ENCODE measurements at places on chromosomes 2 and 18. TPM values are rescaled to one million over a fixed set of nuclear protein-coding genes. Genes with fewer than 3 reads are reported as not detected.

RBMS1 gene
- 80.0 TPM for polyA plus RNA-seq

HOXD12 gene
- polyA plus RNA-seq = not detected

DNA sequence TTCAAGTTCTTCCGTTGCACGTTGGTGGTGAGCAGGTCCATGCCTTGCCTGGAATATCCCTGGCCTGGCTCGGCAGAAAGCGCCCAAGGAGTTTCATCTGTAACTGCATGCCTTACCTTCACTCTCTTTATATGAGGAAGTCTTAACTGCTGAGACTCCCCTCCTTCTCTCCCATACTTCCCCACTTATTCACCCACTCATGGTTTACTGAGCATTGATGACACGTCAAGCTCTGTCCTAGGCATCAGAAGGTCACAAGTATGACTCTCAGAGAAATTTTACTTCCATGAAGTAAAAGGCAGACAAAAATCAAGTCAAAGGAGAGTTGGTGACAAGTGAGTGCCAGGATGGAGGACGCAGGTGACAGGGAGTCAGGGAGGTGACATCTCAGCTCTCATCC lies 68.2 kb downstream of the TBC1D8 start:
- no peak for DNase-seq

DNA sequence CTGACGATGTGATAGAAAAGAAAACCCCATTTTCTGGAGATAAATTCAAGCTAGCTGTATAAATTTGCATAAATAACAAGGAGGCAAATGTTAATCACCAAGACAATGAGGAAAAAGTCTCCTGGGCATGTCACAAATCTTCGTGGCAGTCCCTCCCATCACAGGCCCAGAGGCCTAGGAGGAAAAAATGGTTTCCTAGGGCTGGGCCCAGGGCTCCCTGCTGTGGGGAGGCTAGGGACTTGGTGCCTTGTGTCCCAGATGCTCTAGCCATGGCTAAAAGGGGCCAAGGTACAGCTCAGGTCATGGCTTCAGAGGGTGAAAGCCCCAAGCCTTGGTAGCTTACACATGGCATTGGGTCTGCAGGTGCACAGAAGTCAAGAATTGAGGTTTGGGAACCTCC lies 134.6 kb downstream of the CABLES1 start:
- no peak for DNase-seq

- no peak for DNase-seq
These were observed 26.6 kb upstream of the SLC14A2 start for GRCh38 chr18:45588376-45589355.

TXNDC2 gene
- not detected for polyA plus RNA-seq

VIT gene
- not detected for polyA plus RNA-seq

GRCh38 chr2:240997141-240997855 lies 1.1 kb upstream of the SNED1 start:
- DNase-seq = no peak

DNA sequence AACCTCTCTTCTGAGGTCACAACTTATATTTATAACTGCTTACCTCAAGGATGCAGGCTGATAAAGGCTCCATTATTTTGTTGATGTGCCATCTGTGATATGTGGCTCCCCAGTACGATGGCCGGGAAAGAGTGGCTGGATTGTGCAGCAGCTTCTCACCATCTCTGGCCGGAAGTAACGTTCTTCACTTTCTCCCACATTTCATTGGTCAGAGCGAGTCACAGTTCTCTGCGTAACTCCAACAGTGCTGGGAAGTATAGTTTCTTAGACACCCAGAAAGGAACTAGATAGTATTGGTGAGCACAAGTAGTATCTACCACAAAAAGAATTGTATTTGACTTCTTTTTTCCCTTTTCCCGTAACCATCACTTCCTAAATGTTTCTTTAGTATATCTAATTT lies 28.7 kb downstream of the ZSWIM2 start:
- no peak for DNase-seq

SOX11 gene
- polyA plus RNA-seq = not detected

ZBTB7C gene
- not detected for polyA plus RNA-seq

GRCh38 chr2:11750917-11751316 lies 4.5 kb downstream of the LPIN1 start:
- DNase-seq = peak; percentile 65

DNA sequence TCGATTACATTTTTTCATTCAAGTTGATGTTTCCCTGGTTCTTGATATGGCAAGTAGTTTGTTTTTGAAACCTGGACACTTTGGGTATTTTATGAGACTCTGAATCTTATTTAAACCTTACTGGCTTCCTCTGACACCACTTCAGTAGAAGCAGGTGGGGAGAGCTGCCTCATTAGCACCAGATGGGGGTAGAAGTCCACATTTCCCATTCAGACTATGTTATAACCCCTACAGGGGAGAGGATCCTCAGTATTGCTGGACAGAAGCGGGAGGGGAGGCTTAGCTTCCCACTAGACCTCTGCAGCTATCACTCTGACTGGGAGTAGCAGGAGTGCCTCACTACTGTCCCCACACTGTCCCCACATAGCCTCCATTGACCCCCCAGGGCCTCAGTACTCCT lies 145.3 kb upstream of the SLC35G4 start:
- no peak for DNase-seq

GRCh38 chr2:157523270-157524247 lies 79.7 kb upstream of the CYTIP start:
- DNase-seq = no peak

DNA sequence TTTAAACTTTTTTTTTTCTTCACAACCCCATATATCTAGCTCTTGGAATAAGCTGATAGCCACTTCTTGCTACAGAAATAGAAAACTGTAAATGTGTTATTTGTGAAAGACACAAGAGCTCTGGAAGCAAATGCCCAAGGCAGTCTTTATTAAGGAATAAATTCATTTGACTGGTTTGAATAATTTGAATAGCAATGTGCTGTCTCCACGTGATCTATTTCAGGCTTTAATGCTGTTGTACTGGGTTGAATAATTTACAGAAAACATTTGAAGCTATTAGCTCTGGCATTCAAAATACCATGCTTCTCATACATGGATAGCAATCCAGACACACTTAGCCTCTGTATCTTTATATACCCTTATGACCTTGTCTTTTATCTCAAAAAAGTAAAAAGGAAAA lies 366.7 kb upstream of the KCNJ3 start:
- DNase-seq = no peak

EDAR gene
- polyA plus RNA-seq = not detected

DNA sequence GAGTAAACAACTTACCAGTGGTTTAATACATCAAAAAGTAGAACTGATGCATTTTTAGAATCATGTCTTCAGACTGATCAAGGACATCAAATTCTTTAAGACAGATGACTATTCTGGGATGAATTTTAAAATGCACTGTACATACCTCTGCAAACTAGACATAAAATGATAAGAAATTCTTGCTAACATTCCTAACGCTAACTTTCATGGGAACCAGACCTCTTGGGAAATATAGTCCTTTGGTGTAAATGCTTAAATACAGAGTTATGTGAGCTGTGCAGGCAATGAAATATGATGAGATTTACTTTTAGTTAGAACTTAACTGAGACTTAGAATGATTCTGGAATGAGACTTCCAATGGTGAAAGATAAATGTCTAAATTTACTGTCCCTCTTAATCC lies 562.0 kb downstream of the NR4A2 start:
- no peak for DNase-seq

CPS1 gene
- not detected for polyA plus RNA-seq

AMER3 gene
- polyA plus RNA-seq = not detected

- peak; percentile 42 for DNase-seq
These were observed 61.0 kb upstream of the TAF1B start for GRCh38 chr2:9782197-9782719.

SPC25 gene
- polyA plus RNA-seq = not detected

- no peak for DNase-seq
These were observed 105.0 kb upstream of the MAP3K20 start for GRCh38 chr2:172970660-172971059.

DNA sequence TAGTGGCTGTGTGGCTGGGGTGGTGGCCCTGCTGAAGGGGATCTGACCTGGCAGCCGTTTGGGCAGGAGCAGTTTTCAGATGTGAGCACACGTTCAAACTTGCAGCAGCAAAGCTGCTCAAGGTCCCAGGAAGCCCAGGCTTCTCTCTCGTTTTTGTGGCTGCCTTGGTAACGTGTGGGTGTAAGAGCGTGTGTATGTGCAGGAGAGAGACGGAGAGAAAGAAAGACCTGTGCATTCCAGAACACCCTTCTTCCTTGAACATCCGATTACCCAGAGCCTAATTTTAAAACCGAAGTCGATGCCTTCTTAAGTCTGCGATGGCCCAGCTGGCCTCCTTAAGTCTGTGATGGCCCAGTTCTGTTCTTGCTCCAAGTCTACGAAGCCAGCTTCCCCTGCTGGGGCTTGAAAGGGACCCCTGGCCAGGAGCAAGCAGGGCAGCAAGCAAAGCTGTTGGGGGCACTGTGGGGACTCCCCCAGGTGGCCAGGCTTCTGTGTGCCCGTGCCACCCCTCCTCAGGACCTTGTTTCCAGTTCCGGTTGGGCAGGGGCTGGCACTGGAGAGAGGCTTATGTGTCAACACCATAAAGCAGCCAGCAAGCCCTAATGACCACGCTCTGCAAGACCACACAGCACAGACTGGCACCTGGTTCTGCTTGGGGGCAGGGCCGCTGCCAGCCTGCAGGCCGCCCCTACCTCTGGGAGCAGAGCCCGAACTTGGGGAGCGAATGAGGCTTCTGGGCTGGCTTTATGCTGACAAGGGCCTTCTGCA lies 55.8 kb upstream of the ALPP start:
- no peak for DNase-seq

GRCh38 chr2:12728221-12728777 lies 11.6 kb downstream of the TRIB2 start:
- DNase-seq = peak; percentile 67

DNA sequence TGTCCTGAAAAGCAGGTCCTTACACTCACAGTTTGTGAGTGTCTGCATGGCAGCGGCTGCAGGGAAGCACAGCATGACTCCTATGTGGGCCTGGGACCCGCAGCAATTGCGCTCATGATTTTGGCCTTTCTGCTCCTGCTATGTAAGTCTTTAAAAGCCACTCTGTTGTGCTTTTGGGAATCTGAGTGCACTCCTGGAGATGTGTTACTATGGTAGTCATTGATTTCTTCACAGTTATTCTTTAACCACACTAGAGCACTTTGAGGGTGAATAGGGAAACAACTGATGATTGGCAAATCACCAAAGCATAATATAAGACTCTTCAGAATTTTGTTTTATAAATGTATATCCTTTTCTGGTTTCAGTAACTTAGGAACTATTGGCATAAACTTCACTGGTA lies 40.9 kb downstream of the DSG2 start:
- no peak for DNase-seq

- peak; percentile 72 for DNase-seq
These were observed 2.4 kb upstream of the PROC start for GRCh38 chr2:127415593-127416505.

IL1R2 gene
- 1.8 TPM for polyA plus RNA-seq

- DNase-seq = peak; percentile 63
These were observed 7.9 kb downstream of the PCBP1 start for GRCh38 chr2:70094978-70095719.

Data from immature natural killer cell (primary cell).